ENCODE measurements at places on chromosomes 13 and 19. TPM values are rescaled to one million over a fixed set of nuclear protein-coding genes. Genes with fewer than 3 reads are reported as not detected.

Gene SLC15A1
- 0.27 TPM for total RNA-seq

Gene KLK15
- not detected for total RNA-seq

Gene B3GNT8
- 5.0 TPM for total RNA-seq

Gene LGALS14
- not detected for total RNA-seq

Gene TYROBP
- not detected for total RNA-seq

Gene HPN
- total RNA-seq = not detected

Gene SGCG
- total RNA-seq = not detected

Gene SIGLEC12
- total RNA-seq = not detected

Gene LENG9
- 3.6 TPM for total RNA-seq

Gene ZFP30
- 19.9 TPM for total RNA-seq

Gene HTR2A
- total RNA-seq = not detected

Gene POU4F1
- total RNA-seq = 12.3 TPM

Gene SIGLEC14
- total RNA-seq = not detected

Gene CACNA1A
- total RNA-seq = 0.14 TPM

Gene MED16
- total RNA-seq = 25.5 TPM

Gene CABP5
- total RNA-seq = not detected

Gene LAIR1
- not detected for total RNA-seq

Gene TBXA2R
- total RNA-seq = 1.3 TPM

Gene KLK12
- total RNA-seq = not detected

Gene TEX29
- not detected for total RNA-seq

Gene MED4
- 34.3 TPM for total RNA-seq

Gene ACP4
- not detected for total RNA-seq

Gene NDUFA3
- total RNA-seq = 11.6 TPM

Gene ENOX1
- 11.0 TPM for total RNA-seq

Gene ATP1A3
- 0.13 TPM for total RNA-seq

Gene ATP4B
- total RNA-seq = not detected

Gene SELENOV
- total RNA-seq = not detected

Gene ARHGAP33
- total RNA-seq = 4.0 TPM

Gene ZNF880
- total RNA-seq = 11.8 TPM

Gene CGB5
- total RNA-seq = 0.22 TPM

Gene CEACAM7
- total RNA-seq = not detected

Gene FGF14
- under 0.01 TPM for total RNA-seq

Gene MARK4
- 17.7 TPM for total RNA-seq

Gene MAP3K10
- 7.3 TPM for total RNA-seq

Gene ZNF414
- total RNA-seq = 5.8 TPM
